Peyer's patch (tissue), 4 donors: ENCODE measurements at places on chromosomes 12 and 14. TPM values are rescaled to one million over a fixed set of nuclear protein-coding genes. Genes with fewer than 3 reads are reported as not detected.

KLHL42 gene
- 20.6 TPM for total RNA-seq

IFNG-AS1 gene
- total RNA-seq: 4.1 TPM

PCED1B gene
- total RNA-seq: 2.3 TPM

TMEM19 gene
- total RNA-seq: 48.3 TPM

TPH2 gene
- not detected for total RNA-seq

DNA sequence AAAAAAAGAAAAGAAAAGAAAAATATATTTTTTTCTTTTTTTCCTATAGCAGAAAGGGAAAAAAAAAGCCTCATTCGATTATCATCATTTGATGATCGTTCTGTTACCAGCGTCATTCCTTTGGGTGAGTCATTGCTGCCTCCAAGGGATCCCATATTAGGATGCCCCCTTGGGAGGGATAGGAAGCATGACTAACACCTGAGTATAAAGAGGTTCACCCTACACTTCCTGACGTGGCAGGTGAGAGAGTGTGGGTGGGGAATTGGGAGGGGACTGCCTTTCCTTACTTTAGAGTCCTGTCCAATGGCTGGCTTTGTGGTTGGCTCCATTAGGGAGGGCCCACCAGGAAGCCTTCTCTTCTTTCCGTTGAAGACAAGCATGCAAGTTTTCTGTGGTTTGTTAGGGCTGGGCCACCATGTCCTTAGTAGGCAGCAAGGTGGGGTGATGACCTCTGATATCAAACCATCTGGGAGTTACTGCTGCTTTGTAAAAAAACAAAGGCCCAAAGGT is 56.1 kb upstream of the FUT8 start:
- DNase-seq: no peak

DNA sequence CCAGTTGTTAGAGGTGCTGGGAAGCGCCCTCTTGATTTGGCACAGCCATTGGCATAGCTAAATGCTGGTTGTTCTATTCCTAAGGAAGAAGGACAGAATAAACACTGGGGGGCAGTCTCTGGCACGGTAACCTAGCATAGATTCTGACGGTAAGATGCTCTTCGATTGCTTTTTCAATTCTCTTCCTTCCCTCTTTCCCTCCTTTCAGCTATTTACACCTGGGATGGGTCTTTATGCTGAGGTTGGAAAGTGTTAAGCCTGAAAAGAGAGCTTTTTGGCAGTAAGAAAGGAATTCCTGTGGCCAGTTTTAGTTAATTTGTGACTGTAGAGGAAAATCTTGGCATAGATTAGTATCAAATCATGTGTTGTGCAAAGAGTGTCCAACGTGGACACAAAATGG is 162.8 kb downstream of the SNAPC1 start:
- DNase-seq: peak; percentile 22

- DNase-seq: no peak
Measured at GRCh38 chr12:4471256-4471655, 25.6 kb upstream of the FGF6 start.

GRCh38 chr12:109192358-109192757 is 76.0 kb downstream of the ACACB start:
- no peak for DNase-seq

- DNase-seq: no peak
Measured at GRCh38 chr12:118498171-118498570, 121.8 kb downstream of the SUDS3 start.

GRCh38 chr14:24921903-24922302 is 128.0 kb downstream of the STXBP6 start:
- no peak for DNase-seq

DNA sequence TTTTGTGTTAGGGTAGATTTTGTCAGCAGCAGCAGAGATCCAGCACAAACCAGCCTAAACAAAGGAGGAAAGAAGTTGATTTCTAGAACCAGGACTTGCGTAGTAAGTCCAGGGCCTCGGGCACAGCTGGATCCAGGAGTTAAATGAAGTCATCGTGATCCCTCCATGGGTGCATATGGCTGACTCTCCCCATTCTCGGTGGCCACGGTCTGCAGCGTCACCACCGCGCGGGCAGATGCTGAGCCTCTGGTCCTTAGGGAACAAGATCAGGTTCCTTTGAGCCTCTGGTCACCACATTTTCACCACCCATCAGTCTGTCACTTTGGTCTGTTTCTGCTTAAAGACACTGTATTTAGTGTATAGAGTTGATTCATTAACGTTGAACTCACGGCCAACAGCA is 14.8 kb upstream of the GALNT9 start:
- DNase-seq: no peak

DNA sequence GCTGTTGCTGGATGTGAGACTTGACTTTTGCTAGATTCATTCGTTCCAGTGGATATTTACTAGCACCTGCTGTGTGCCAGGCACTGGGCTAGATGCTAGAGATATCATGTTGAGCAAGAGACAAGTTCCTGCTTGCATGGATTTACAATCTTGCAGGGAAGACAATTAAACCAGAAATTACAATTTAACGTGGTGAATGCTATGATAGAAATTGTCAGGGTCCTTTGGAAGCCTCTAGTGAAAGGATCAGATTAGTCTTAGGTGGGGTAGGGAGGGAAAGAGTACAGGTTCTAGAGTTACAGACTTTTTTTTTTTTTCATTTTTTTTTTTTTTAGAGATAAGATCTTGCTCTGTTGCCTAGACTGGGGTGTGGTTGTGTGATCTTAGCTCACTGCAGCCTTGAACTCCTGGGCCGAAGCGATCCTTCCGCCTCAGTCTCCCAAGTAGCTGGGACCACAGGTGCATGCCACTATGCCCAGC is 36.7 kb downstream of the SPATS2 start:
- DNase-seq: no peak

GRCh38 chr14:69675245-69675583 is 63.8 kb downstream of the SUSD6 start:
- no peak for DNase-seq

GRCh38 chr14:26339381-26339780 is 258.5 kb downstream of the NOVA1 start:
- no peak for DNase-seq

DNA sequence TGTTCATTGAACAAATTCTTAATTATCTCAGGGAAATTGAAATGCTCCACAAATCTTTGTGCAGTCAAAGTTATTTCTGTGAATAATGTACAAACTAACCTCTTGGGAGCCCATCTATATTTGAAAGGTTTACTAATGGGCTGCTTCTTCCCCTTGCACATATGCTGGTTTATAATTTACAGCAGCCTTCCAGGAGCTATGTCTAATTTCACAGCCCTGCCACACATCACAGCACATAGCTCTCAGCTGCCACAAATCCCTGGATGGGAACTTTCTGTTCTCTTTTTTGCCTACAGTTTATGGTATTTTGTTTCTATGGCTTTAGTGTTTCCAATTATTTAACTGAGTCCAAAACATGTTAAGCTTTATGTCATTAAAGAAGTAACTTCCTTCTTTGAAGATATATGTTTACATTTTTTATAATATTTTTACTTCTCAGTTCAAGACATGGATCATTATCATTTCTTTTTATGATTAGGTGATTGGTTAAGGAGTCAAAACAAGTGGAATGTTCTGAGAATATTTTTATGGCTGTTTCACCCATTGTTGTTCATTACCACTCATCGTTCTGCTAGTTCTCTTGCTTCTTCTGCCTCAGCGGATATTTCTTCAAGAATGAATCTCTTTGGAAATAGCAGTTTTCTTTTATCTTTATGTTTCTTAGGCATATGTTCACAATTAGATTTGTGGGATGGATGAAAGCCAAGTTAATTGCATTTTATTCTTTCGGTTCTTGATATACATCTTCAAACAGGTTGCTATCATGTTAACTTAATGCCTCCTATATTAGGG is 475.6 kb upstream of the MIS18BP1 start:
- DNase-seq: no peak

DNA sequence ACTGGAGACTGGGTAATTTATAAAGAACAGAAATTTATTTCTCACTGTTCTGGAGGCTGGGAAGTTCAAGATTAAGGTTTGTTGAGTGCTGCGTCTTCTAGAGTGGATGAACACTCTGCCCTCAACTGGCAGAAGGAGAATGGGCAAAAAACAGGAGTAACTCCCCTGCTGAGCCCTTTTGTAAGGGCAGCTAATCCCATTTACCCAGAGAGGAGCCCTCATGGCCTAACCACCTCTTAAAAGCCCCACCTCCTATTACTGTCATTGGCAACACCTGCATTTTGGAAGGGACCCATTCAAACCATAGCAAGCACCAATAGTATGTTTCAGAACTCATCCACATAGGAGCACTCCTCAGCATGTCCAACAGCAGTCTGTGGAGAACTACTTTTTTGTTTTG is 47.4 kb downstream of the BORCS5 start:
- no peak for DNase-seq

DNA sequence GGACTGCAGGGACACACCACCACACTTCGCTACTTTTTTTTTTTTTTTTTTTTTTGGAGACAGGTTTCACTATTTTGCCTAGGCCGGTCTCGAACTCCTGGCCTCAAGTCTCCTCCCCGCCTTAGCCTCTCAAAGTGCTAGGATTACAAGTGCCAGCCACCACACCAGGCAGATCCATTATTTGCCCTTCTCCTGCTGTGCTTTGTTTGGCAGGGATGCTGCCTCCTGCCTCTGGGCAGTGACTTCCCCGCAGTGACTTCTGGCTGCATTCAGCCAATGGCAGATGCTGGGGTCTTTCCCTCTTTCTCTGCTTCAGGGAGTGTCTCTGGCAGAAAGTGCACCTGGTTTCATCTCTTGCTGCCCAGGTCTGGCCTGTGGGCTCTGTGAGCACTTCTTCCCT is 6.7 kb upstream of the MORN3 start:
- DNase-seq: no peak

GRCh38 chr12:120710805-120711296 is 593 bp downstream of the UNC119B start:
- peak; percentile 53 for DNase-seq

DNA sequence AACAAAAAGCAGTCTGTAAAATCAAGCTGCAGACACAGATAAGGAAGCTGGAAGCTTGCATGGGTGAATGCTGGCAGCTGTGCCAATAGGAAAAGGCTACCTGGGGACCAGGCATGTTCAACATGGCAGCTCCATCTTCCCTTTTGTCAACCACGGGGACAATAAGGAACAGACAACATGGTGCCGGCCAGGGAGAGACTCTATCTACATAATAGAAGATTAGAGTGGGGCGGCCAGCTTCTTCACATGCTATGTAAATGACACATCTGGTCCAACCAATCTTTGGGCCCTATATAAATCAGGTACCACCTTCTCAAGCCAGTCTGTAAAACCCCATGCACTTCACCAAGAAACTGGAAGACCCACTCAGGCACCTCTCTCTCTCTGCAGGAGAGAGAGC is 157.6 kb downstream of the SUDS3 start:
- DNase-seq: no peak
